ENCODE measurements at places on chromosomes 12 and 14.

DNA sequence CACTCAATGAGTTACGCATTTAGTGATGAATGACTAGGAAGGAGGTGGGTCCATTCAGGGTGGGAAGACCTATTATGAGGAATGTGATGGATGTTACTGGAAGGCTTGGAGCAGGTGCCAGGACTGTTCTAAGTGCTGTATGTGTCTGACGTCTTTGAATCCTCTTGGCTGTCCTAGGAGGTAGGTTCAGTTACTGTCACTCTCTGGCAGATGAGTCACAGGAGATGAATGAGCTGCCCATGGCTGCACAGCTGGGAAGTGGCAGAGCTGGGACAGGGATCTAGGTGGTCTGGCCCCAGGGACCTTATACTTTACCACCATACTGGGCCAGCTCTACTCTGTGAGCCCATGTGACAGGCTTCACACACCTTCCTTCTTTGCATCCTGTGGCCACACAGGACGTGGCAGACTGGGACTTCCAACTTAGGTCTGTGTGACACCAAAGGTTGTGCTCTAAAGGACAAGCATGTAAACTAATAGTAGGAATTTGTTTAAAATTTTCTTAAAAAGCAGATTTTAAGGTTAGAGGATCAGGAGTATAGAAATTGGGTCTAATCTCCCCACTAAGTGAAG lies 24.0 kb downstream of the TCTN1 start:
- ATAC-seq: peak; percentile 23

DNA sequence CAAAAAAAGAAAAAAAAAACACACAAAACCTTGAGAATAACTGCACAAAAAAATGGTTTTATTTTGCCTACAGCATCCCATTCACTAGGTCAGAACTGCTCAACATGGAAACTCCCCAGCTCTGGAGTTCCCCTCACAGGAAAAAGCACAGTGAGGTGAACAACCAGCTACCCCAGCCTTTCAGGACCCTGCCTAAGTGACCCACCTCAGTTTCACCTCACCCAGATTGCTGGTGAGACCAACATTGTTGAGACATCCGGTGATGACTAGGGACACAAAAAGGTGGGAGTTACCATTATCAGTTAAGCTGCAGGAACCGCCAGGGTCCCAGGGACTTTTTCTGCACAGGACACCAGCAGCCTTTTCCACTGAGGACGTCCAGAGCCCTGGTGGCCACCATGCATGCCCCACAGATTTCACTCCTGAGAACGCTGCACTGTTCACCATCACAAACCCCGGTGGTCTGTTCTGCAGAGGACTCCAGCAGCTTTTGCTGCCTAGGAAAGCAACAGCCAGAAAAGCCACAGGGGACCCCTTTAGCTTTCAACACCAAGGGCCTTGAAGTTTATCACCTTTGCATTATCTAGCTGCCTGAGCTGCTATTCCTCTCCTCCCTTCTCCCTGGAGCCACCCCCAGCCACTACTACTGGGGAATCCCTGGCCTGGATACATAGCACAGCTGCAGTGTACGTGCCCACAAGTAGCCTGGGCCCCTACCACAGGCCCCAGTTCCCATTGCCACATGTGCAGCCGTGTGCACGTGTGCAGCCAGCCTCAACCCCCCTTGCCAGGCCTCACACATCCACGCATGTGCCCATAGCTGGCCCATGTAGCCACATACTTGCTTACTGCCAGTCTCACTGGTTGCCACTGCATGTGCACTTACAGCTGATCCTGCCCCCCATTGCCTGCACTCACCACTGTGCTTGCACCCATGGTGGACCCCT lies 62.5 kb upstream of the FAR2 start:
- no peak for ATAC-seq

GRCh38 chr14:64786296-64787149 lies 82.3 kb downstream of the PLEKHG3 start:
- ATAC-seq: no peak

- no peak for ATAC-seq
Measured at GRCh38 chr12:18323159-18323558, 61.8 kb downstream of the PIK3C2G start.

GRCh38 chr12:53044052-53044581 lies 5.7 kb upstream of the TNS2 start:
- no peak for ATAC-seq

GRCh38 chr14:100350986-100351385 lies 27.8 kb downstream of the SLC25A47 start:
- ATAC-seq: no peak

- ATAC-seq: no peak
Measured at GRCh38 chr12:89832336-89832735, 123.7 kb upstream of the ATP2B1 start.

GRCh38 chr14:92391726-92392125 lies 68.8 kb downstream of the SLC24A4 start:
- ATAC-seq: no peak

DNA sequence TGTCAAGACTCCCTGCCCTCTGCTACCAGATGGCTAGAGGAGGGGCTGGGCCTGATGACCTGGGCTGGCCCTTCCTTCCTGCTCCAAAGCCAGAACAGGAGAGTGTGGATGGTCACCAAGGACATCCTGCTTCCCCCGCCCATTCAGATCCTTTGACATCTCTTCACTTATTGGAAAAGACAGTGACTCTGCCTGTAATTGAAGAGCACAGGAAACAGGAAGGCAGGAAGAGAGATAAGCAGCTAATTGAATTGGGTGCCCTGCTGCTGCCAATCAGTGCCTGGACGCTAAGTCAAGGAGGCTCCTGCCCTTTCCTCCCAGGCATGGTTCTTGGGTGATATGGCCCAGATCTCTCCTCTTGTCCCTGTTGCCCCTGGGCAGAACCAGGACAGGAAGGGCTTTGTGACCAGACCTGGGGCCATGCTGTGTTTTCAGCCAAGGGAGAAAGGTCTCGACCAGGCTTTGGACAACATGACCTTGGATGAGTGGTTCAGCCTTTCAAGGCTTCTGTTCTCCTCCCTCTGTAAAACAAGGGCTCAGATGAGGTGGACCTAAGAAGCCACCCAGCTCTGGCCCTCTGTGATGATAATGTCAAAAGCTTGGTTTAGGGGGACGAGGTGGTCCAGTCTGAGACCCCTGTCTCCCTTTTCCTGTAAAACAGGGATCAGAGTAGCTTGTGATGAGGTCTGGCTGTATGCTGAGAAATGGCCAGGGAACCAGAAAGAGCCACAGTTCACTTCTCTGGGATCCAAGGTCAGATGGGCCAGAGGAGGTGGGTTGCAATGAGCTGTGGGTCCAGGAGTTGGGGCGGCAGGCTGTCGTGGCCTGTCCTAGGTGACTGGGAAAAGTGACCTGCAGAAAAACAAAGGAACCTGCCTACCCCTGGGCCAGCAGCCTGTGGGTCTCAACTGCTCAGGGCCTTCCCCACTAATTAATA lies 38.8 kb downstream of the FAM222A start:
- ATAC-seq: no peak

- ATAC-seq: no peak
Measured at GRCh38 chr14:64208981-64209380, 85.2 kb downstream of the ESR2 start.

GRCh38 chr12:40970320-40970907 lies 217.7 kb upstream of the PDZRN4 start:
- ATAC-seq: no peak

GRCh38 chr12:123924539-123924938 lies 48.1 kb downstream of the CCDC92 start:
- ATAC-seq: no peak

DNA sequence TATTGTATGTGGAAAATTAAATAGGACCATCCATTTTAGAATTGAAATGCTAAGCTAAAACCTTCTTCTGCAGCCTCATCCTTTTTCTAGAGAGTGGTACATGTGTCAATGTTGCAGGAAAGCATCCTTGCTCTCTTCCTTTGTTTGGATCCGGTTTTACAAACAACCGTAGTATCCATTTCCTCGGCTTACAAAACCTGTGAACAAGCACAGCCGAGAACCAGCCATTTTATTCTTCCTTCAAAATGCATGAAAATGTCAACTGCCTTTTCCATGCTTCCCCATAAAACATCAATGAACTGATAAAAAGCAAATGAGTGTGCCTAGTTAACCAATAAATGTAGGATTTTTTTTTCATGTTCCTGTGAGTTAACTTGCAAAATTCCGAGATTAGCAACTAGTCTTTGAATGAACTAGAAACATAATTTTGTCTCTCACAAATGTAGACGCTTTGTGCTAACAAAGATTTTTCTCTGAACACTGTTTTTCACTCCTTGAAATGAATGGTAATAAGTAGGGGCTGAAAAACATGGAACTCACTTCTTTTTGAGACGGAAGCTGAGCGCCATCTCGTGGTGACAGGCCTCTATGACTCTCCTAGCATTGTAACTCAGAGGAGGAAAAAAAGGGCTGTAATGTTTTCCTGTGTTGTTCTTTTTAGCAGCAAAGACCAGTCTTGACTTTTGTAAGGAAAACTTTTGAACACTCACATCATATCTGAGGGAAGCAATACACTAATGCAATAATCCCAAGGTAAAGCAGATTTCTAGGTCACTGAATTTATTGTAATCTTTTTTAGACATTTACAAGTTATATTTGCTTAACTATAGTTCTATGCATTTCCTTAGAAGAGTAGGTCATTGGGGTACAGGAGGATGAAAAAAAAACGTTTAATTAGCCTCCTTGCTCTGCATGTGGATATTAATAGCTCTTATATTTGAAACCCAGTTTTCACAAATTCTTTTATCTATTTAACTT lies 157.4 kb upstream of the FOXG1 start:
- peak; percentile 64 for ATAC-seq

DNA sequence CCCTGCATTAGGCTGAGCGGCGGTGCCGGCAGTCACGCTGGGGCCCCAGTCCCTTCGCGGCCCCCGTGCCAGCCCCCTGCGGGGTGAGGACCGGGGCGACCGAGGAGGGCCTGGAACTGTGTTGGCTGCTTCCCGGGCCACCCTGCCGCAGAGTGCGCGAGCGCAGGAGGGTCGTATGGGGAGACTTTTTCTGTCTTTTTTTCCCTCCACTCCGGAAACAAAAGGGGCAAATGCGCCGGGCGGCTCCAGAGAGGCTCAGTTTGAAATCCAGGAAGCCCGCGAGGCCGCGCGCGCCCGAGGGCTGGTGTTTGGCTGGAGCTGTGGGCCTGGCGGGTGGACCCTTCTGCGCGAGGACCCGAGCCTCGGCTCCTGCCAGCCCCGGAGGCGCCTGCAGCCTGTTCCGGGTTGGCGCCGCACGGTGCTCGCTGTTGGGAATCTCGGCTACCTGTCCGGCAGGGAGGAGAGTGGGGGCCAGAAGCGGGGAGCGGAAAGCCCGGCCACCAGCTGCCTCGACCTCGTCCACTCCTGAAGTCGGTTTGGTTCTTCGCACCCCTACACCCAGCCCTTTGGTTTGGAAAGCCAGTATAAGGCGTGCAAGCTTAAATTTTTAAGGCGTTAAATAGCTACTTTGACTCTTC lies 638 bp downstream of the PLEKHG3 start:
- ATAC-seq: peak; percentile 6

DNA sequence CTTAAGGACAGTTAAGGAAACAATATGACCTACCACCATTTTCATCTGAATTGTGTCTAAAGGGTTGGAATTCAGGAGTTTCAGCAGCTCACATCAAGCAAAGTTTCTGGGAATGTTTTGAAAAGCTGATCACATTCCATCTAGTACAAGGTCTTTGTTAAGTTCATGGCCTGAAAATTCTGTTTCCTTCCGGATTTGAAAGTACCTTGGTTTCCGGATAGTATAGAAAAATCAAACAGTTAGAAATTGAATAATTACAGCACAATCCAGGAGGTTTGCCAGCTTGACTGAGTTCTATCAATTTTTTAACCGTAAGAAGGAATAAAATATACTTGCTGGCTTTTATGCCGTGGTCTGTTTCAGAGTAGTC lies 136.5 kb downstream of the HMGA2 start:
- no peak for ATAC-seq

- no peak for ATAC-seq
Measured at GRCh38 chr14:48035836-48036235, 360.4 kb upstream of the MDGA2 start.

DNA sequence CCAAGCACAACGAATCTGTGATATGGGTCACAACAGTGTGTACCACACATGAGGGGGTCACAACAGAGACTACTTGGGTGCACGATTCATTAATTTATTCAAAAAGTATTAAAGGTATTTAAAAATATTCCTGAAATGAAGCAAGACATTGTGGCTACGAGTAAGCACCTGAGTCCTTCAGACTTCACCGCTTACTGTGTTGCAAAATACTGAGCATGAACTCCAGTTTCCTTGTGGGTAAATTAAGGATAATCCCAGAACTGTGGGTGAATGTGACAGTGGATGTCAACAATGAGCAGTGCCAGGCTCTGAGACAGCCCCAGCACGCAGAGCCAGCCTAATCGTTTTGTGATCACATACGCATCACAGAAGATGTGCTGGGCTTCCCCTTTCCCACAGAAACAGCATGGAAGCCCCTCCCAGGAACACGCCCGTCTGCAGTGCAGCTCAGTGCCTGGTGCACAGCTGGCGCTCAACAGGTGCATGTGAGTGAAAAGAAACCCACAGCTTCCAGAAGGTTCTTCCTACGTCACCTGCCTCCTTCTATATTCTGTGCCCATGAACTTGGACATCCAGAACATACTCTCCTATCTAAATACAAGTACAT lies 29.1 kb downstream of the CDC42BPB start:
- peak; percentile 60 for ATAC-seq

- ATAC-seq: peak; percentile 72
Measured at GRCh38 chr14:94485944-94486841, 10.2 kb upstream of the SERPINA9 start.

GRCh38 chr14:75609606-75610475 lies 31.4 kb downstream of the FLVCR2 start:
- ATAC-seq: no peak

GRCh38 chr14:64918216-64918615 lies 4.0 kb downstream of the CHURC1 start:
- ATAC-seq: no peak

GRCh38 chr12:19833775-19834501 lies 394.6 kb downstream of the AEBP2 start:
- no peak for ATAC-seq

GRCh38 chr12:4700621-4701026 lies 19.6 kb upstream of the GALNT8 start:
- ATAC-seq: no peak

DNA sequence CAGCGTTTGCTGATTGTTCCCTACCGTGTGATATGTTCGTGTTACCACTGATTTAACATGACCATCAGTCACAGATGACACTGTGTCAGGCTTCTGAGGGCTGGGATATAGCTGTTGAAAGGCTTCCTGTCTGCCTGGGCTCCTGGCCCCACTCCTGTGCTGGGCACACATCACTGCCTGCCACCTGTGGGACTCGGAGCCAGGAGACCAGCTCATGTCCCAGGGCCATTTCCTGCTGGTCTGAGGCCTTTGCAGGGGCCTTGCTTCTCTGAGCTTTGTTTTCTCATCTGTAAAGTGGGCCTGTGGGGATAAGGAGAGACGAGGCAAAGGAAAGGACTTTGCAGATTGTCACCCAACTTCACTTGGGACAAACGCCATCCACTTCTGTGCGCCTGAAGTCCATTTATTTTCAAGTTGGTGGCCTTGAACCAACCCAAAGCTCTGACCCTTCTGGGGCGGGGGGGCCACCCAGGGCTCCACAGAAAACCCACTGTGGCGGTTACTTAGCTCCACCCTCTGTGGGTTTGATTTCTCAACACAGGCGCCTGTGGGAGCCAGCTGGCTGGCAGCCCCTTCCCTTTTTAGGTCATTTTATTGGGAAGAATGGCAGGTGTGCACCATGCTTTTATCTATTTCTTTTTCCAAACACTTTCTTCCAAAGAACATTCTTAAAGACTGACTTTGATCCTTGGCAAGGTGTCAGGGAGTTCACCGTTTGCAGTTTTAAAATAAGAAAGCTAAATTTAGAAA lies 54.1 kb downstream of the BEGAIN start:
- no peak for ATAC-seq

GRCh38 chr14:84195514-84195913 lies 1334.4 kb upstream of the FLRT2 start:
- no peak for ATAC-seq

- no peak for ATAC-seq
Measured at GRCh38 chr12:62135553-62136200, 124.5 kb upstream of the USP15 start.
